ENCODE measurements at places on chromosomes 5 and 9.

DNA sequence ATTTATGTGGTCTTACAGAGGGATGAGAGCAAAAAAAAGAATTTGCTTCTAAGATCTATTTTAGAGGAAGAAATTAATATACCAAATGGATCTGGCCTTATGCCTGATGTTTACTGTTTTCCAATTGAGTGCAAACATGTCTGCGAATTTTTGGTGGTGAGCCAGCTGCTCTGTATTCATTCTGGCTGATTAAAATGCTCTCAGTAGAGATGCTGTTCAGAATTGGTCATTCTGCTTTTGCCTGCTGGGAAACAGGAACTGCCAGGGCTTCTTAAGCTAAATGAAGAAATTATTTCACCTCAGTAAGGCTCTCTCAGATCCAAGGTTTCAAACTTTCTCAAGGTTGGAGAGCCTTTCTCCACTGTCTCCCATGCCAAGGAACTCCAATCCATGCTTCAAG is 132.0 kb upstream of the SV2C start:
- no peak for DNase-seq

- no peak for DNase-seq
Measured at GRCh38 chr9:13952906-13953305, 361.0 kb downstream of the NFIB start.

- peak; percentile 80 for DNase-seq
Measured at GRCh38 chr9:126719618-126720031, 85.2 kb upstream of the ZBTB43 start.

DNA sequence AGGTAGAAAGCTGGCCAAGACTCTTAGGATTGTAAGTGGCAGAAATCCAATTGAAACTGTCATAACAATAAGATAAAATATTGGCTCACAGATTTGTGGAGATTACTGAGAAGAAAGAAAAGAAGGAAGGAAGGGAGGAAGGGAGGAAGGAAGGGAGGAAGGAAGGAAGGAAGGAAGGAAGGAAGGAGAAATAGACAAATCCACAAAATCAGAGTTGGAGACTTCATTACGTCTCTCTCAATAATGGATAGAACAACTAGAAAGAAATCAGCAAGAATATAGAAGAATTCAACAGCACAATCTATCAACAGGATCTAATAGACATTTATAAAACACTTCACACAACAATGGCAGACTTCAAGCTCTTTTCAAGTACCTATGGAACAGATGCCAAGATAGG is 17.9 kb upstream of the PAM start:
- no peak for DNase-seq

DNA sequence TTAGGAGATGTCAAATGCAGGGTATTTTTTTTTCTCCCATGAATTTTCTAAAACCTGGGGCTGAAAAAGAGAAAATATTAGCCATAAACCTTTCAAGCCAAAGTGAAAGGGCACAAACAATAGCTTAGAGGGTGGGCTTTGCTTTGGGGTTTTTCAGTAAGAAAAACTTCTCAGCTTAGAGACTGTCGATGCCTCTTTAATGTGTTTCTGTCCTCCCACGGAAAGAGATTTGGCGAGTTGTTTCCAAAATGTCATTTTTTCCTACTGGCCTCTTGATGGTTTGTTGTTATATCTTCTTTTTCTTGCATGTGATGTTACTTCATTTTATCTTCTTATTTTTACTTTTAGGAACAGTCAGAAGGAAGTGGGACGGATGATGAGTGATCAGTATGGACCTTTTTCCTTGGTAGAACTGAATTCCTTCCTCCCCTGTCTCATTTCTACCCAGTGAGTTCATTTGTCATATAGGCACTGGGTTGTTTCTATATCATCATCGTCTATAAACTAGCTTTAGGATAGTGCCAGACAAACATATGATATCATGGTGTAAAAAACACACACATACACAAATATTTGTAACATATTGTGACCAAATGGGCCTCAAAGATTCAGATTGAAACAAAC is 177.3 kb downstream of the SMARCA2 start:
- no peak for DNase-seq

DNA sequence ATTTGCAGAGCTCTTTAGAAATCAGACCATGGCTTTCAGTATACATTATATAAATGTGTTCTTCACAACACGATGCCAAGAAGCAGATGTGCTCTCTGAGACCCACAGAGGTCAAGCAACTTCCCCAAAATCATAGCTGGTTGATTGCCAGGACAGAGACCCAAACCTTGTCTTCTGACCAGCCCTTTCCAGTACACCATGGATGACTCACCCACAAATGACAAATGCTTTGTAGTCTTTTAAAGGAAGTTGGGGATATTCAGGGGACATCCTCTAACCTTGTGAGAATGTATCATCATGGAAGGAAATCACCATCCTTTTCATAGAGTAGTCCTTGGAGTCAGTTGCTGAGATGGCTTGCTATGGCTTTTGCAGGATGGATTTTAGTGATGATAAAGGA is 30.1 kb downstream of the ZNF462 start:
- DNase-seq, result no peak

DNA sequence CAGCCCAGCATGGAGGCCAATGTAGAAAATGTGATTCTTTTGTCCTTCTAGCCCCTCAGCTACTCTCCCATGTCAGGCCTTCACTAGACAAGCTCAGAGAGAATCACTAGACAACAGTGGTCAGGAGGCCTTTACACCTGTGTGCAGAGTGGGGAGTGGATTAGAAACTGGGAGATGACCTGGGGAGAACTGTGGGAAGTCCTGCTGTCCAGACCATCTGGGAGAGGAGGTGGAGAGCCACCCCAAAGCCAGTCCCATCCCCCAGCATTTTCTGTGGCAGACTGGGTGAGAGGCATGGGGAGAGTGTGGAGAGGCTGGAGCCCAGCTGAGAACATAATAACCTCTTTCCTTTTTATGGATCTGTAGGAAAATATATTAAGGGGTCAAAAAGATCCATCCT is 452.0 kb upstream of the DMAC1 start:
- no peak for DNase-seq

GRCh38 chr9:86731511-86732063 is 215.7 kb downstream of the GAS1 start:
- DNase-seq, result no peak

- DNase-seq, result no peak
Measured at GRCh38 chr5:91110686-91111085, 272.4 kb downstream of the ARRDC3 start.

DNA sequence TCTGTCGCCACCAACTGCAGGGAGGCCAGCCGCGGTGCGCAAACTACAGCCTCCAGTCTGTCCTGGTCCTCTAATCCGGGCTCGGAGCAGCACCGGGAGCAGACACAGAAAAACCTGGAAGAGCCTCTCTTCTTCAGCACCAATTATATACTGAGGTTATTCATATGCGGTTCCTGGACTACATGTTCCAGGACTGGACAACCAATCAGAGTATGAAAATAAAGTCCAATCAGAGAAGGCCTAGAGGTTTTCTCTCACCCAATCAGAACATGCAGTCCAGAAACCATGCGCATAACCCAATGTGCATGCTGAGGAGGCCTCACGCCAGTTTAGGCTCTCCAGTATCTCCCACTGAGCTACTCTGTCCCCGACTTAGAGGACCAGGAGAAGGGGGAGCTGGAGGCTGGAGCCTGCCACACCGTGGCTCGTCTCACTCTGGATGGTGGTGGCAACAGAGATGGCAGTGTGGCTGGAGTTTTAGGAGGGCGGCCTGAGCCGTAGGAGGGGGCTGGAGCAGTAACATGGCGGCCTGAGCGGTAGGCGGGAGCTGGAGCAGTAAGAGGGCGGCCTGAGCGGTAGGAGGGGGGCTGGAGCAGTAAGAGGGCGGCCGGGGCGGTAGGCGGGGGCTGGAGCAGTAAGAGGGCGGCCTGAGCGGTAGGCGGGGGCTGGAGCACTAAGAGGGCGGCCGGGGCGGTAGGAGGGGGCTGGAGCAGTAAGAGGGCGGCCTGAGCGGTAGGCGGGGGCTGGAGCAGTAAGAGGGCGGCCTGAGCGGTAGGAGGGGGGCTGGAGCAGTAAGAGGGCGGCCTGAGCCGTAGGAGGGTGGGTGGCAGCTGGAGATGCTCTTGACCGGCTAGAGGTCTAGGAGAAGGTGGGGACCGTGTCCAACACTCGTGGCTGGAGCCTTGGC is 20.4 kb upstream of the TRIM52 start:
- no peak for DNase-seq

GRCh38 chr9:89781838-89782540 is 177.2 kb downstream of the GADD45G start:
- no peak for DNase-seq

- DNase-seq, result no peak
Measured at GRCh38 chr5:159616952-159617351, 286.7 kb upstream of the IL12B start.

DNA sequence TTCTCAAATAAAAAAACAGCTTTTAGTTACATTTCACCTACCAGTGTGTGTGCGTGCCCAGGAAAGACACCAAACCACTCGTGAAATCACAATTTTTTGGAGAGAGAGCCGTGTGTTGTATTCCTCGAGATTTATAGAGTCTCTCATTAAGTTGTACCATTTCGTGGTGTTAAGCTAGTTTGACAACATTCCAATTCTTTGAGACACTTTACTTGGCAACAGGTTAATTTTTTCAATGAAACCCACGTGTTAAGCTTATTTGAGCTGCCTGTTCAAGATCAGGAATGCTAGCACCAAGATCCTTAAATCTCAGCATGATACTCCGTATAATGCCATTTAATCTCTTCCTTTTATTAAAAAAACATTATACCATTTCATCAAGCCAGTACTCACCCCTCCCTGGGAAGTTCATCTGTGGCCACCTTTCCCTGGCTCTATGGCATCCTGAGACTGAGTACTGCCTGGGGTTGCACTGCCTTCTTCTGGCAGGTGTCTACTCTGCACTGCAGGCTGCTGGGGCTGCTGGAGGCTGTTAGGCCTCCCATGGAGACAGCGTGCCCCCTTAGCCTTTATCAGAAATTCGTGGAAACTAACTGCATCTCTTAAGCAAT is 143.7 kb downstream of the ARHGAP26 start:
- DNase-seq, result no peak

DNA sequence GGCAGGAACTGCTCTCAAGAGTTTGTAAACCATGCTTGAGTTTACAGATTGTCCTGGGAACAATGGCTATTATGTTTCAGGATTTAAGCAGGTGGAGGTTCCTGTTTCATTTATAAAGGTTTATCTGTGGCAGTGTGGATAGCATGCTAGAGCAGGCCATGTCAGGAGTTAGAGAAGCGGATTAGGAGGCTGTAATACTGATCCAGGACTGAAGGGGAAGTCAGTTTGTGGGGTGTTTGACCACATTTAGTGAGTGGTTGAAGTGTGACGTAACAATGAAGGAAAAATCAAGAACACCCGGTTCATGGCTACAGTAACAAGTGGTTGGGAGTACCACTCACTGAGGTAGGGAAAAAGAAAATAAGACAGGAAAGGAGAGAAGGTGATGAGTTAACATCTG is 299.0 kb downstream of the TLR4 start:
- no peak for DNase-seq

DNA sequence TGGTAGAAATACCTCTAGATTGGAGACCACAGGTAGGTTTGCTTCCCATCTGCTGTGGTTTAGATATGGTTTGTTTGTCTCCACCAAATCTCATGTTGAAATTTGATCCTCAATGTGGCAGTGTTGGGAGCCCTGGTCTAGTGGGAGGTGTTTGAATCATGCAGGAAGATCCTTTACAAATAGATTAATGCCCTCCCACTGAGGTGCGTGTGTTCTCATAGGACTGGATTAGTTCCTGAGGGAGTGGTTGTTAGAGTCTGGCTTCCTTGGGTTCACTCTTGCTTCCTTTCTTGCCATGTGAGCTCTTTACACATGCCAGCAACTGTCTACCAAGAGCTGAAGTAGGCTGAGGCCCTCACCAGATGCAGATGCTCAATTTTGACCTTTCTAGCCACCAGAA is 391.1 kb upstream of the GRIA1 start:
- DNase-seq, result no peak

GRCh38 chr5:77743181-77743580 is 33.0 kb downstream of the TBCA start:
- DNase-seq, result no peak

DNA sequence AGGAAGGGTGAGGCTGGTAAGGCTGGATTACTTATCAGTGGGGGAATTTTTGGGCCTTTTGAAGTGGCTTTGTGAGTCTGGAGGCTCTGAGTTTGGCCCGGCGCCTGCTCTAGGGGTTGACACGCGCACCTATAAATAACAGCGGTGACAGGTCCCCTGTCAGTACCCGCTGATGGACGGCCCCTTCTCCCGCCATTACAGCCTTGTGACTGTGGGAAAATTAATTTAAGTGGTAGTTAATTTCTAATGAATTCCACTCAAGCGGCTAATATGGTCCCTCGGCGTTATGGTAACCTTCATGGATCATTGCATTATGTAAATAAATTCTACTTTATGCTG is 16.5 kb downstream of the MRPL36 start:
- no peak for DNase-seq

DNA sequence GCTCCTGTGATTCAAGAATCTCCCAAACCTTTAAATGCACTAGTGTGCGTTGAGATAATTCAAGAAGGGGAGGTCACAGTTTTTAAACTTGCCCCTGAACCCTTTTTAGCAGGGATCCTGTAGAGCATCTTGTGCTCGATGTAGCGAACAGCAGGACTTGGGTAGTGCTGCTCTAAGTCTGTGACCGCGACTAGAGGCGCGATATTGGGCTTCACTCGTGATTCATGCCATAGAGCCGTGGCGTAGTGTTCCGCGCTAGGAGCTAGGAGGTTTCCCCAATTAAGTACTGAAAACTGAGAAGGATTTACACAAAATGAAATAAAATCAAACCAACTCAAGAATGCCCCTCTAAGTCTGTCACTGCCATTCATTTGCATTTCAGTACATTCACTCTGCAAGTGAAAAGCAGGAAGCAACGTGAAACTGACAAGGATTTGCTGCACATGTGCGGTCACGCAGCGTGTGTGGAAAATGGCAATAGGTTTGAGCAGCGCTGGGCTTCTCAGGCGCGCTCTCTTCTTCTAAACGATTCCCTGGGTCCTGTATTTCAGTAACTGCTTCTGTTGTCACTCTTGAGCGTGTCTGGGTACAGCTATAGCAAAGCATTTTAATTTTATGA is 1135.9 kb upstream of the WWC1 start:
- DNase-seq, result no peak

GRCh38 chr9:122791872-122792669 is 3.3 kb downstream of the OR5C1 start:
- no peak for DNase-seq

Data from stimulated activated CD4-positive, alpha-beta T cell treated with anti-CD3 and anti-CD28 coated beads, Interleukin-1b, Interleukin-23, amount 100 ng/mL, for 1 hour (primary cell).